ENCODE measurements at places on chromosomes 3 and 15.

DNA sequence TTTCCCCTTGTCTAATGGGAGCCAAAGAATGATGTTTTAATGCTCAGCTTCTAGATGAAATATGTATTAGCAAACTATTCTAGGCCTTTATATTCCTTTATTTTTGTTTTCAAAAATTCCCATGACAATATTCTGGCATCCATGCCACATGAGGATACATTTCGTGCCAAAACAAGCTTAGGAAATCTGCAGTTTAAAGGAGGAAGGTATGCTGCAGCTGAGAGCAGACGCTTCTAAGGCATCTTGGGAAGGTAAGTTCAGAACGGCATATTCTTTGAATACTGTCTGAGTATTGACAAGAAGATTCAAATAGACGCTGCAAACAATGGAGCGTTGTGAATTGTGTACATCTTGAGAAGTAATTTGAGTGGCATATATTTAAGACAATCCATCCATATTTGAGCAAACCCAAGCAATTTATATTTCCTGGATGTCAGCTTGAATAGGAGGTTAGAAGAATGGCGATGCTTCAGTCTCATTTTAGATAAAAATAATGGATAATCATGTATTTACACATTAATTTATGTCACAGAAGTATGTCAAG, 158.6 kb downstream of the RAP2B start:
- no peak for ATAC-seq

- ATAC-seq: no peak
Measured at GRCh38 chr3:112555535-112556170, 6.1 kb downstream of the ATG3 start.

- no peak for ATAC-seq
Measured at GRCh38 chr3:8359133-8359532, 142.5 kb upstream of the LMCD1 start.

DNA sequence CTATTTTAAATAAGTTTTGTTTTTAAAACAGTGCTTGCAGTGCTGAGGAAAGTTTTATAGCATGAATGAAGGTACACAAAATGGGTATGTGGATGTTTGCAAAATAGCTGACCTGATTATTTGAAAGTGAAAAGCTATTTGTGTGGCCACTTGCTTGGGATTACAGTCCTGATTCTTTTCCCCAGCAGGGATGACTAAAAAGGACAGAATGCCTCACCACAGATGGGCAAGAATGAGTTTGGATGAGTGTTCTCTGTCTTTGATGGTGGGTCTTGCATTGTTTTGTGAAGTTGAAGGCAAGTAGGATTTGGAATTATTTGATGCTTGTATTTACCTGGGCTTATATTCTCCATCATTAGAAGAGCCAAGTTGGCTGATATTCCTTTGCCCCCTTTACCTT, 48.8 kb upstream of the MEIS2 start:
- ATAC-seq: no peak

GRCh38 chr15:39931615-39932014, 2.3 kb upstream of the EIF2AK4 start:
- ATAC-seq: no peak

DNA sequence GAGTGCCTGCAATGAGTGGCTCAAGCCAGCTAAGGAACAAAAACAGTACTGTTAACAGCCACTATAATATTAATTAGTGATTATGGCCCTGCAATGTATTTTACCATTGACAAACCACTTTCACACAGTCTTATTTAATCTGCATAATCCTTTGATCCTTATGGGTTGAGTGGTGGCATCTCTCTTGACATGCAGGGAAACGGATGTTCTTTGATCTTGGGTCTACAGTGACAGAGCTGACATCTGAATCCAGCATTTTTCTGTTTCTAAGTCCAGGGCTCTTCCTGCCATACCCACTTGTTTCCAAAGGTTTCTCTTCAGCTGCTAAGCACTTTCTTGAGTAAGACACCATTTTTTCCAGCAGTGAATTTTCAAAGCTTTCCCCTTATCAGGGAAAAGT, 277.7 kb upstream of the ROPN1 start:
- ATAC-seq: no peak

DNA sequence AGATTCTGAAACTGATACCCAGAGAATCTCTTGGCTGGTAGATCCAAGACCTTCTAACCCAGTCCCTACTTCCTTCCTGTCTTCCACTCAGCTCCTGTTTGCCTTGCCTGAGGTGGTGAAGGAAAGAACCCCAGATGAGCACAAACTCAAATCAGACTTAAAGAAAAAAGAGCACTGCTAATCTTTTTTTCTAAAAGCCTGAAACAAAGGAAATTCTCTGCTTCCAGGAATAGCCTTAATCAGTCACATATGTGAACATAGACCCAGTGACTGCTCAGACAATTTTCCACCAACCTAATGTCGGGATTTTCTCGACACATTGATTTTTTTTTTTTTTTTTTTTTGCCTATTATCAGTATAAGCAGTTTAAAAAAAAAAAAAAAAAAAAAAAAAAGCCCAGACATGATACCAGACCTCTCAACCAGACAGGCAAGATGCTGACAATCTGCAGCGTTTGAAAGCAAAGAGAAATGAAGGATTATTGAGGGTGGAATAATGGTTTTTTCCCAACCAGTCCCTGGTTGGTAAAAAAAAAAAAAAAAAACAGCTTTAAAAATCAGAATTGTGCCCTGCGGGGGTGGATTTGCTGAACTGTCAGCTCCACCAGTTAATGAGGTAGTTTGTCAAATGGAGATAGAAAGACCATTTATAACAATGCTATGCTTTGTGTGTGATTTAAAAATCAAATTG, 256.8 kb upstream of the RARB start:
- no peak for ATAC-seq

DNA sequence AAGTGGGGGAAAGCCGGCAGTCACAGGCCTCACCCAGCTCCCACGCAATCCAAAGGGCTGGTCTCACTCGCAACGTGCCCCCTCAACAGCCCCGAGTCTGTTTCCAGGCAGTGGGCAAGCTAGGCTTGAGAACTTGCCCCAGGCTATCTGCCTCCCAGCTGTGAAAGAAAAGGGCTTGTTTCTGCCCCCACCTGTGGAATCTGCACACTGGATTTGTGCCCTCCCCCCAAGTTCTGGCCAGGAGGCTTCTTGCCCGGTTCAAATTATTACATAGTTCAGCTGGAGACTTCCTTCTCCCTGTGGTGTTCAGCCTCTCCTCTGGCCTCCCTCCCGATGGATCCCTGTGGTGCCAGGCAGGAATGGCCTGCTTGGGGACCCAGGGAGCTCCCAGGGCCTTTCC, 283.9 kb upstream of the LYSMD4 start:
- ATAC-seq: no peak

GRCh38 chr3:112000966-112001365, 2.2 kb downstream of the TAGLN3 start:
- no peak for ATAC-seq

GRCh38 chr15:75114327-75114726, 87.4 kb upstream of the C15orf39 start:
- no peak for ATAC-seq

DNA sequence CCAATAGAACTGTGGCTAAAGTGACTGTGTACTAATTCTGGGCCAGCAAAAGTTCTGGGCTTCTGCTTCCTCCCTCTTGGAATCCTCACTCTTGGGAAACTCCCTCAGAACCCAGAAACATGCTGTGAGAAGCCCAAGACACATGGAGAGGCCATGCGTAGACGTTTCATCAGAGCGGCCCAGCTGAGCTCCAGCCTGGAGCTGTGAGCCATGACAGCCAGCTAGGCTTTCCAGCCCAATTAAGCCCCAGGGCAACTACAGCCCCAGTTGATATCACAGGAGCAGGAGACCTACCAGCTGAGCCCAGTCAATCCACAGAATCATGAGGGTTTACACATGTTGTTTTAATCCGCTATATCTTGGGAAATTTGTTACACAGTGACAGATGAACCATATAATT, 43.6 kb upstream of the CNOT10 start:
- peak; percentile 91 for ATAC-seq

- ATAC-seq: no peak
Measured at GRCh38 chr3:144586382-144586781, 614.8 kb downstream of the DIPK2A start.

DNA sequence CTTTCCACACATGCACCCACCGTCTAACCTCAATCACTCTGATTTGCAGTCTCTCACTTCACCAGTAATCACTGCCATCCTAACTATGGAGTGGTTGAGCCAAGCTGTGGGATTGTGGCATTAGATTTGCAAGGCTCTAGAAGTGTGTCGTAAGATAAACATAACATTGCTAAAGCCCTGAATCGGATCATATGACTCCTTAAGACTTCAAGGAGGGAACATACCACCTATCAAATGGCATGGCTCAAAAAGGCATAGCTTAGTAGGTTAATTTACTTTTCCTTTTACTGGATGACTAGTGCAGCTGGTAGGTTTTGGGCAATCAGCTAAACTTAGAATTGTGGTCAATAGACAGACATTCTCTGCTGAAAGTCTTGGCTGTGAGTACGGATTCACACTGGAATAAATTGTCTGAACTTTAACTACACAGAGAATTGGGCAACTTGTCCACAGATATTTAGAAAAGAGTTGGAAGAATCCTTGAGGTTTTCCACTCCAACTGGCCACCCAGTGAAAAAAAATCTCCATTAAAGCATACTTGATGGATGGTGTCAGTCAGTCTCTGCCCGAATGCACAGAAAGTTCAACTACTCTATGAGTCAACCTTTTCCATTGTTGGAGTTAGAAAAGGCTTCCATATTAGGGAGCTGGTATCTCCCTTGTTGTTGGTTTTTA, 476.7 kb upstream of the CBLB start:
- ATAC-seq: peak; percentile 73

GRCh38 chr3:13612829-13613228, 63.9 kb downstream of the FBLN2 start:
- peak; percentile 88 for ATAC-seq

DNA sequence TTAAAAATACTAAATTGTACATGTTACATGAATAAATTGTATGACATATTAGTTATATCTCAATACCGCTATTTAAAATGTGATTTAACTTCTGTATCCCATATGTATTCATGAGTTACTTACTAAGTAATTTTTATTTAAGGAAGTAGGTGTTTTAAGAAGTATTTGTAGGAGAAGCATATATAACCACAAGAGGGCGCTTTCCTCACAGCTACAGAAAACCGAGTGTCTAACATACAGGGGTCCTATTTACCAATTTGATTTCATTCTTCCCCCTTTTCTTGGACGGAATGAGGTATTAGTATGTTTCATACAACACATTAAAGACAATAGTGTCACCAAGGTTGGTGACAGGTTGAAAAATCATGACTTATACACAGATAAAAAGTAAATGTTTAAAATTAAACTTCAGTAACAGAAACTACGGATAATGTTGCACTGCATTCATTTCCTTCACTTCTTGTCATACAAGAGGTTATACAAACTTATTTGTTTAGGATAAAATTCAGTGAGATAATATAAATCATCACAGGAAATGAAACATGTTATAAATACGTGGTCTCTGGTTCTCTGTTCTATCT, 253.6 kb downstream of the MAGI1 start:
- ATAC-seq: no peak

DNA sequence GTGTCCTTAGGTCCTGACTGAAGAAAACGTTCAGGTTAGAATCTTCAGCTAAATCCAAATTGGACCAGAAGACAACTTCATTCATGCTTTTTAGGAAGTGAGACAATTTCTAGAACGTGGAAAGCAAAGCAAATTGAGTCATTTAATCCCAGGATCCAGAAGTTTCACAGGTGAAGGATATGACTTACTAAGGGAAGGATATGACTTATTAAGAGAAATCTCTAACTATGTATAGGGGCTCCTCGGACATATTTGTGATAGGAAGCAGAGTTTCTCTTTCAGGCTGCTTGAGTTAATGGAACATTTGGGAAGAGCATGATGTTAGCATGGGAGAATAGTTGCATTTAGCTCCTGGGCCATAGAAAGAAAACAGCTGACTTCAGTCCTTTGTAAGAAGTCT, 16.1 kb upstream of the PLOD2 start:
- ATAC-seq: no peak

- peak; percentile 30 for ATAC-seq
Measured at GRCh38 chr3:37855363-37855970, 6.2 kb upstream of the CTDSPL start.

- ATAC-seq: no peak
Measured at GRCh38 chr3:188829130-188829529, 342.6 kb upstream of the TPRG1 start.

DNA sequence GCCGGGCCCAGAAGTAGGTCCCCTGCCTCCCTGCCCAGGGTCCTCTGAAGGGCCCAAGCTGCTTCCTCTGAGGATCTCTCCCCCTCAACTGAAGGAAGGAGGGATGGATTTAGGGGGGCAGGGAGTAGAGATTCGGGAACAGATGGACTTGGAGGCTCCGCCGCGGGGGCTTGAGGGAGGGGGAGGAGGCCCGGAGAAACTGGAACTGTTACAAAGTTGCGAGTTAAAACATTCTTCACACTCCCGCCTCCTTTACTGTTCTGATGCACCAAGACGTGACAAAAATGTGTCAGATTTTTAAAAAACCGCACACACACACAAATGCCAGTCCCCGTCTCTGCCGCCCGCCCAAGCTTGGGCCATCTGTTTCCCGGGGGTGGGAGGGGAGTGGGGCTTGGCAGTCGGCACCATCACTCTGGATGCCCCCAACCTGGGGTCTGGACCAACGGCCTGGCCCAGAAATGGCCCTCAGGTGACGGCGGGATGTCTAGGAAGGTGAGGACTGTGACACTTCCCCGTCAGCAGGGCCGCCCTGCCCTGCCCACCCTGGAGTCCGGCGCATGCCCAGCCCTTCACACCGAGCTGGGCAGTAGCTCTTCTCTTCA, 25.0 kb upstream of the LINGO1 start:
- no peak for ATAC-seq

GRCh38 chr3:16132190-16132589, 42.3 kb upstream of the GALNT15 start:
- ATAC-seq: no peak

DNA sequence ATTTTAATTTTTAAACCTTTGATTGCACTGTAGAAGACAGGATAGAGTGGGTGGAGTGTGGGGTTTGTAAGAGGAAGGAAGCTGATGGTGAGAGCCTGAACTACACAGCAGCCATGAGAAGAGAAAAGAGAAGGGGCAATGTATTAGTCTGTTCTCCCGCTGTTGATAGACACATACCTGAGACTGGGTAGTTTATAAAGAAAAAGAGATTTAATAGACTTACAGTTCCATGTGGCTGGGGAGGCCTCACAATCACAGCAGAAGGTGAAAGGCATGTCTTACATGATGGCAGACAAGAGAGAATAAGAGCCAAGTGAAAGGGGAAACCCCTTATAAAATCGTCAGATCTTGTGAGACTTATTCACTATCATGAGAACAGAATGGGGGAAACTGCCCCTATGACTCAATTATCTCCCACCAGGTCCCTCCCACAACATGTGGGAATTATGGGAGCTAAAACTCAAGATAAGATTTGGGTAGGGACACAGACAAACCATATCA, 37.3 kb downstream of the STARD5 start:
- ATAC-seq: no peak

- no peak for ATAC-seq
Measured at GRCh38 chr3:12829886-12830784, 11.2 kb downstream of the RPL32 start.

- ATAC-seq: no peak
Measured at GRCh38 chr3:1942781-1943180, 155.9 kb upstream of the CNTN4 start.

GRCh38 chr3:183653209-183654064, 18.0 kb downstream of the KLHL24 start:
- ATAC-seq: no peak

GRCh38 chr3:157151151-157151550, 8.8 kb downstream of the CCNL1 start:
- ATAC-seq: no peak

GRCh38 chr15:70720228-70721016, 42.9 kb downstream of the UACA start:
- no peak for ATAC-seq

GRCh38 chr3:197268294-197268693, 30.1 kb downstream of the DLG1 start:
- no peak for ATAC-seq

- ATAC-seq: peak; percentile 76
Measured at GRCh38 chr3:11477407-11477911, 166.3 kb downstream of the VGLL4 start.

Data from gastroesophageal sphincter (tissue), 4 donors.